Kidney capillary endothelial cell (primary cell): ENCODE measurements at places on chromosomes 12 and 14.

DNA sequence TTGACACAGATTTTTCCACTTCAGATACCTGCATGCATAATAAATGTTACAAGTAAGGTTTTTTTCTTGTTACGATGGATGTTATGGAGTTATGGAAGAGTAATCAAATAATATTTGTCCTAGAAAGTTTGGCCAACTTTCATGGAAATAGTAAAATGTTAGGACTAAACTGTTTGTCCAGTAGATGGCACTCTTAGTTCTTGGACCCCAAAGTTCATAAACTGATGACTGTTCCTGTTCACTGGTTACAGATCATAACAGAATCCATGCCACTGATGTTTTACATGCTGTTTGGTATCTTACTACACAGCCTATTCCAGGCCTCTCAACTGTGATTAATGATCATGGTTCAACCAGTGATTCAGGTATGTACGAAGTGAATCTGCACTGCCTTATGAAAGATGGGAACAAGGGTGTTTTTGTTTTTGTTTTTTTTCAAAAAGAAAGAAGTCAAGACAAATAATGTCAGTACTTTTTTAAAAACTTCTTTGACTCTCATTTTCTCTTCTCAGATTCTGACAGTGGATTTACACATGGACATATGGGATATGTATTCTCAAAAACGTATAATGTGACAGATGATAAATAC is 48.8 kb upstream of the SLCO1C1 start:
- peak; percentile 27 for DNase-seq

GRCh38 chr14:92489394-92490238 is 24.0 kb upstream of the RIN3 start:
- DNase-seq: no peak

GRCh38 chr14:24964591-24964990 is 85.4 kb downstream of the STXBP6 start:
- no peak for DNase-seq

DNA sequence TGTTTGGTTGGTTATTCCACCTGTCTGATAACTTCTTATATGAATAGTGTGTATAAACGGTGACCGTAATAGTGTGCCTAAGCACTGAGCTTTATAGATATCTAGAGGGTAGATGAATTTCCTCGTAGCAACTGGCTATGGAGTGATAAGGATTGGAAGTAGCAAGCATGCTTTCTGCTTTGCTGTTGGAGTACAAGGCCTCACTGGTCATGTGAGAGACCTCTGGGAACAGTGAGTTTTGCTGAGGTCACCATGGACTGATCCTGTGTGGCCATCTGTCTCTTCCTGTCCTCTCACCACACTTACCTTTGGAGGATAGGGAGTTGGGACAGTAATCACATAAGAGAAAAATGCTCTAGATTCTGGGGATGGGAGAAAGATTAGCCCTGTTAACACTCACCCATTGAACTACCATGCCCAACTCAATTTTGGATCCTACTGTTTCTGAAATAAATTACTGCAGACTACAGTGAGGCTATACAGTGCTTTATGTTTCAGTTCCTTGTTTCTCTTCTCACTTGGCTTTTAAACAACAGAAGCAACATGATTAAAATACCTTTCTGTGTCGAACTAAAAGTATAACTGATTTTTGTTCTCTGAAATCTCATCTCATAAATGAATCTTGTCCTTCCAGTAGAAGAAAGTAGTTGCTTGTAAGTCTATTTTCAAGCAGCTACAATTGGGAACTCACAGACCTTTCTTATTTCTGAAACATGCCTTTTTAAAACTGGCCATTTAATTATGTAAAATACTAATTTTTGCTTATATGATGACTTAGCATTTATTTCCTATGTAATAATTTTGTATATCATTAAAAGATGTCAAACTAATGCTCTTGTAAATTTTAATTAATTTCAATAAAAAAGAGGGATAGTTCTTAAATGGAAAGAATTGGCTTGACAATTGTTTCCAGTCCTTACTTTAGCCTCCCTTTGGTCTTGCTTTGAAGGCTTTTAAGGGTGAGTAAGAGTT is 8.3 kb downstream of the TMX1 start:
- DNase-seq: no peak

GRCh38 chr12:115998119-115998633 is 279.3 kb downstream of the MED13L start:
- peak; percentile 48 for DNase-seq

GRCh38 chr14:102699416-102700110 is 77.7 kb upstream of the TRAF3 start:
- peak; percentile 36 for DNase-seq
